ENCODE measurements at places on chromosomes 13 and 19.

DNA sequence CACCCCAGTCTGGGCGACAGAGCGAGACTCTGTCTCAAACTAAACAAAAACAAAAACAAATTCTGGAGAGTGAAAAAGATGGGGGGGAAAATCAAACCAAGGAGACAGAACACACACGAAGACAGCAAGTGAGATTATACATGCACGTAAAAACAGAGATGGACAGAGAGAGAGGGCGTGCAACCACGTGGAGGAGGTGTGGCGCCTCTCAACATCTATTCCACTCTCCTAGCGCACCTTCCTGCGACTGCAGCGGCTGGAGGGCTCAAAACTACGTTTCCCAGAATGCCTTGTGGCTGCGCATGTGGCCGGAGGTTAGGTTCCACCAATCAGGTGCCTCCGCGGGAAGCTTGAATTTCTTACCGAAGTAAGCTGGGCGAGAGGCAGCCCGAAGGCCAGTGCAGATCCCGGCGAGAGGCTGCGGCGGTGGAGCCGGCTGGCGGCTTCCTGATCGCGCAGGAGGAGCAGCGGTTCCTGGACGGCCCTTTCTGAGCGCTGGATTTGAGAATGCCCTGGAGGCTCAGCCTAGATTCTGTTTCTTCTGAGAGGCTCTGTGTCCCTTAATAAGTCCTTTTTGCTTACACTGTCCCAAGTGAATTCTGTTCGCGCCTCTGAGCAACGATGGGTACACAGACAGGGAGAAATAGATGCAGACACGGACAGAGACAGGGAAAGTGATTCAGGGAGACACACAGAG lies 13.1 kb upstream of the NANOS2 start:
- peak; percentile 95 for DNase-seq

DNA sequence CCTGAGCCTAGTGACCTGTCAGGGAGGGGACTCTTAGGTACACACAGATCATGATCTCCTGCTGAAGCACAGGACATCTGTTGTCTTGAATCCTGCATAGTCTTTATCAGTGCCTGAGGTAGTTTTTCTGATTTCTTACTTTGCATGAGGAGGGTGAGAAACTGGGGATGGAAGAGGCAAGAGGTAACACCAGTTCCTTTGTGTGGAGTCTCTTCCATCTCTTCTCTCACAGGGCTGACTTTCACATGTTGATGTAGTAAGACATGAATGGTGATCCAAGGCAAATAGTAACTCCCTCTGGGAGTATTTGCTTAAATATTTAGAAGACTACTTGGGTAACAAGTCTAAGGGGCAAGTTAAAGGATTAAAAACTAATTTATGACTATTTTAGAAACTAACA lies 9.5 kb downstream of the NBEA start:
- no peak for DNase-seq

GRCh38 chr13:50730496-50731351 lies 112.8 kb downstream of the DLEU7 start:
- DNase-seq = no peak

GRCh38 chr19:37655301-37655688 lies at the start of gene ZFP30:
ZFP30 (minus strand) TSS chr19:37655465; CDS start chr19:37647822, 7,643 bp downstream.
- peak; percentile 77 for DNase-seq

DNA sequence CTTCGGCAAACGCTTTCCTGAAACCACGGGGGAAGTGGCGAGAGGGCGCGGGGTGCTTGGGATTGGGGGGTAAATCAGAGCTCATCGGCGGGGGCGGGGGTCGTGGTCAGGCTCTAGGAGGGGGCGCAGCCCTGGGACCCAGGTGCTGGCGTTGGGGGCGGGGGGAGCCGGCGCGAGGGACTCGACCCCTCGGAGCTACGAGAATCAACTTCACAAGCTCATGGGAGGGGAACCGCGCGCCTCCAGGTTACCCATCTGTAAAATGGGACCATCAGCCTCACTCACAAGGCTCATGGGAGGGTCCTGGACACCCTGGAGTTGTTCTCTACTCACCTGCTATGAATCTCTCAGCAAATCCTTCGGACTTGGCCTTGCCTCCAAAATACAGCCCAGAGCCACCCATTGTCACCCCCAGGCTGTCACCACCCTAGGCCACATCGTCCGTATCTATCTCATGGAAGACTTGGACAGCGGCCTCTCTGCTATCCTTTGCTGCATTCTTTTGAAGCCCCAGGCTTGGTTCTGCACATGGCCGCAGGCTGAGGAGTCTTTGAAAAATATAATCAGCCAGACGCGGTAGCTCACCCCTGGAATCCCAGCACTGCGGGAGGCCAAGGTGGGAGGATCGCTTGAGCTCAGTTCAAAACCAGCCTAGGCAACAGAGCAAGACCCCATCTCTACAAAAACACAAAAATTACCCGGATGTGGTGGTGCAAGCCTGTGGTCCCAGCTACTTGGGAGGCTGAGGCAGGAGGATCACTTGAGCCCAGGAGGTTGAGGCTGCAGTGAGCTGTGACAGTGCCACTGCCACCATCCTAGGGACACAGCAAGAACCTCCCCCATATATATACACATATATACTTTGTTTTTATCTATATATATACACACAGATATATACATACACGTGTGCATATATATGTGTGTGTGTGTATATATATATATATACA lies 939 bp upstream of the RANBP3 start:
- no peak for DNase-seq

- DNase-seq = no peak
Observed at GRCh38 chr13:110166598-110166997, 140.4 kb downstream of the COL4A1 start.

GRCh38 chr13:97124915-97125809 lies 97.0 kb upstream of the MBNL2 start:
- DNase-seq = peak; percentile 42

DNA sequence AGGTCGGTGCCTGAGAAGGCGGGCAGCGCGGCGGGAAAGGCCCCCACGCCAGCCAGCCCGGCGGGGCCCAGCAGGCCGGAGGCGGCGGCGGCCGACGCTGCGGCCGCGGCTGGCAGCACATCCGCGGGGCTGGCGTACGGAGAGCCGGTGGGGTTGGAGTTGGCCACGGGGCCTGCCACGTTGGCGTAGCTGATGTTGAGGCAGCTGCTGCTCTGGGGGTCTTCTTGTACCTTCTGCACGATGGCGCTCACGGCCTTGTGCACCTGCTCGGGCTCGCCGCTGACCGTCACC lies 25.9 kb upstream of the NANOS2 start:
- no peak for DNase-seq

GRCh38 chr13:76799696-76800095 lies 86.5 kb downstream of the KCTD12 start:
- peak; percentile 22 for DNase-seq

- peak; percentile 92 for DNase-seq
Observed at GRCh38 chr13:28574617-28575142, 79.8 kb upstream of the FLT1 start.

All from RKO (cell line).